ENCODE measurements at places on chromosomes 4 and X.

- no peak for DNase-seq
Measured at GRCh38 chr4:109930872-109931271, 18.2 kb downstream of the EGF start.

GRCh38 chrX:40964633-40965586, 120.3 kb upstream of the USP9X start:
- no peak for DNase-seq

GRCh38 chr4:184324939-184325477, 107.3 kb upstream of the ENPP6 start:
- no peak for DNase-seq

DNA sequence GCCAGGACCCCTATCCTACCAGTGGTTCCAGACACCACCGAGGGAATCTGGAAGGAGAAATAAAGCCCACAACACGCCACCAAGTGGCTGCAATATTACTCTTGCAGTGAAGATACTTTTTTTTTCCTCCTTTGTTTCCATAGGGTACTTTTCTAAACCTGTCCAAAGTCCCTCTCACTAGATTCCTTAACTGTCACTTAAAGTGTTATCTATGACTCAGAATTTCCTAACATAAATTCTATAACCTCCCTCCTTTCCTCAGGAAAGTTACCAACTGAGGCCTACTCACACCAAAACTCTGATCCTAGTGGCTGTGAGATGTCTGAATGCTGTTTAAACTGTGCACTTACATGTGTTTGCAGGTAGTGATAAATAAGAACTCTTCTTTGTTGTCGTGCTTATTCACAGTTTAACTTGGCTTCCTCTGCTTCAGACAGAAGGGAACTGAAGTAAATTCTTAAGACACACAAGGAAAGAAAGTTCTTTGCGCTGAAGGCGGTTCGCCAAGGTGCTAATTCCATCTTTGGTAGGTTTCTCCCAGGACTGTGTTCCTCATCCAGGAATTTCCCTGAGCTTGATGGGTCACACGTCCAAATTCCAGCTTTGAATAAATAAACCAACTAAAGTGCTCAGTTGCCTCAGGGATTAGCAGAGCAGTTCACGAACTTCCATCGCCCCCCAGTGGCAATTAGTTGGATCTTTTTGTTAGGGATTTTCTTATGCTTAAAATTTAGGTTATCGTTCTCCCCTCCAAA, 10.7 kb upstream of the HCCS start:
- DNase-seq = no peak

DNA sequence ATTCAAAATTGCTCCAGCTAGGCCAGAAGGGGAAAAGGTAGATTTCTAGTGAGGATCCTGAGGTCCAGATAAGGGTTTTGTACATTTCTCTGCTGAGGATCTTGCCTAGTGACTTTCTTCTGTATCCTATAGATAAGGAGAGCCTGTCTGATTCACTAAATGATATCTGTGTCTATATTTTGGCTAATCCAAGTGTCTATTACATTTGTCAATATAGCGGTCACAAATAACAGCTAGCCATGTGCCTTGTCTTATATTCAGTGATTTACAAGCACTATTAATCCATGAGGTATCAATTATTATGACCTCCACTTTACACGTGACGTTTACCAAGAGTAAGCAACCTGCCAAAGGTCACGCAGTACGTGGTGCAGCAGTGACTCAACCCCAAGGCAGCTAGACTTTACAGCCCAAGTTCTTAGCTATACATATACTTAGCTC, 41.6 kb downstream of the TMEM165 start:
- no peak for DNase-seq
